Activated naive CD4-positive, alpha-beta T cell treated with anti-CD3 and anti-CD28 coated beads, Interleukin-2, amount 50 U/mL, for 16 hours (primary cell): ENCODE measurements at places on chromosomes 4 and X.

DNA sequence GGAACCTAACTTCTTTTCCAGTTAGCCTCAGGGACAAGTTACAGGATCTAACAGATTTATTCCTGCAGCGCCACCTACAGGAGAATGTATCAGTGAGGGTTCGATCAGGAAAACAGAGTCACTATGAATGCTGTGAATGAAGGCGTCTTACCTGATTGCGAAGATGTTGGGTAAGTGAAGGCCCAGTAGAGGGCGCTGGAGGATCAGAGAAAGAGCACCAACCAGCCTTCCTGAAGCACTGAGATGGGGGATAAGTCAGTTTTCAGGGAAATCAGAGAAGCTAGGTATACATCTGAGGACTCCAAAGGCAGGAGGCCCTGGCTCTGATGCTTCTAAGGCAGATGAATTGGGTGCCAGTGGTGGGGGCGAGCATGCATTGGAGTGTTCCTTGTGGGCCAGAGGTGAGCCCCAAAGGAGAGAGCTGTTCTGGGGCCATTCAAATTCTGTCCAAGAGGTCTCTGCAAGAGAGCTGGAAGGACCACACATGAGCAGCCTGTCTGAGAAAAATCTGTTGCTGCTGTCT lies 169.9 kb upstream of the AADAT start:
- DNase-seq = no peak

DNA sequence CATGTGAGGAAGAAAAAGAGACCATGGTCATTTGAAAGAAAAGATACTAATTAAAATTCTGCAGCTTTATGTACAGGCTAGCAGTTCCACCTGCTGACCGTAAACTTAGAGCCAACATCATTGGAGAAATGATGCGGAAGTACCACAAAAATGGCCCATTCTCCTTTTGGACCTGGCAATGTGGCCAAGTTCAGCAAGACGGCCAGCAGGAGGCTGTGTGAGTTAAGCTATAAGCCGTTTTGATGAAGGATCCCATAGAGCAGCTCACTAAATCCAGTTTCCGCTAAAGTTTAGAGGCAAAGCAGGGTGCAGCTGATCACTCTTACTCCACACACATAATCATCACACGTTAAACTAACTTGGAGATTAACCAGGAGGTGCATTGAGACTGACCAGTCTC lies 133.8 kb downstream of the LDB2 start:
- no peak for DNase-seq

DNA sequence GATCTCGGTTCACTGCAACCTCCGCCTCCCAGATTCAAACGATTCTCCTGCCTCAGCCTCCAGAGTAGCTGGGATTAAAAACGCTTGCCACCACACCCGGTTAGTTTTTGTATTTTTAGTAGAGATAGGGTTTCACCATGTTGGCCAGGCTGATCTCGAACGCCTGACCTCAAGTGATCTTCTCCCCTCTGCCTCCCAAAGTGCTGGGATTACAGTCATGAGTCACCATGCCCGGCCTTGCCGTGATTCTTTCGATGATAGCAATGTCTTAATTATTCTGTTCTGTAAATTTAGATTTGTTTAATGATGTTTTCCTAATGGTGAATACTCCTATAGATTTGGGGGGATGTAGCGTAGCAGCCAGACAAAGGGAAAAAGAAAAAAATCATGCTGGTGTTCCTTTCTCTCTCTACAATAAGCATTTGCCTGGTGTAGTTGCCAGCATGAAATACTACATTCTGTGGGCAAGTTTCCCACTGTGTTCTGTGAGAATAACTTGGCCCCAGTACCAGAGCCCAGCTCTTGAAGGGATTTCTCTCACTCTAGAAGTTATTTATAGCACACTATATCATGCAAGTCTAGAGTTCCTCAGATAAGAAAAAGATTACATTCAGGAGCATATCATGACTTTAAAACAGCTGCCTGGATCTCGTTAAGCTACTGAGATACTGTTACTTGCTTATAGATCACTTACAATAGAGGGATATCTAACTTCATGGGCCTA lies 15.4 kb downstream of the NIPAL1 start:
- no peak for DNase-seq

GRCh38 chr4:3371033-3372001 lies 70.5 kb upstream of the HGFAC start:
- no peak for DNase-seq

GRCh38 chr4:13704035-13704434 lies 76.5 kb upstream of the BOD1L1 start:
- DNase-seq = no peak

- DNase-seq = no peak
These were observed 44.6 kb upstream of the VEGFC start for GRCh38 chr4:176837169-176837895.

DNA sequence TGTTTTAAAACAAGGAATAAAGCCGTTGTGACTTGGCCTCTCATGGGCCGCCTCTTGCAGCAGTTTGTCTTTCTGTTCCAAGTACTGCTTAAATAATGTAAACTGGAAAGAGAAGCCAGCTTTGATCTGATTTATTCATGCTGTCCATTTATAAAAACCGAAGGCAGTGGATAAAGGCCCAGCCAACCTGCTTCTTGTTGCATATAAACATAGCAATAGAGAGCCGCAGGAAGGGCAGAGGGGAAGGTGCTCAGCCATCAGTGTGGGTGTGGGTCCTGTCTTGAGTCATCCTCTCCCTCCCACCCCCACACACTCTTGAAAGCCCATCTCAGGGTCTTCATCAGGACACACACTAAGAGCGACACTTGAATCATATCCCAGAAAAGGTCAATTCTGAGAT lies 187.9 kb upstream of the FAM9B start:
- no peak for DNase-seq

- DNase-seq = no peak
These were observed 66.0 kb downstream of the UBE2K start for GRCh38 chr4:39763714-39764572.

GRCh38 chr4:7526929-7527535 lies 92.3 kb upstream of the PSAPL1 start:
- DNase-seq = no peak

- DNase-seq = no peak
These were observed 171.8 kb downstream of the SOWAHB start for GRCh38 chr4:76726176-76726575.

GRCh38 chrX:115266300-115266699 lies 23.2 kb upstream of the LUZP4 start:
- DNase-seq = no peak

GRCh38 chrX:103678199-103678993 lies 8.1 kb downstream of the MORF4L2 start:
- no peak for DNase-seq
